Cardiac ventricle fibroblast (primary cell): ENCODE measurements at places on chromosomes 4 and X. TPM values are rescaled to one million over a fixed set of nuclear protein-coding genes. Genes with fewer than 3 reads are reported as not detected.

RPS6KA6 gene
- total RNA-seq, result 0.49 and 5.8 TPM in 2 replicates

IL3RA gene
- 2.8 TPM in 1 of 2 replicates, not detected in the other for total RNA-seq

MTNR1A gene
- total RNA-seq, result not detected in 2 replicates

EDA2R gene
- total RNA-seq, result 12.2 and 13.2 TPM in 2 replicates

EDA gene
- total RNA-seq, result 0.50 and 0.68 TPM in 2 replicates

USP27X gene
- total RNA-seq, result 2.1 and 2.6 TPM in 2 replicates

CYSLTR1 gene
- total RNA-seq, result not detected in 2 replicates

NOX1 gene
- total RNA-seq, result not detected in 2 replicates

CXCL1 gene
- 54.5 and 69.2 TPM in 2 replicates for total RNA-seq

DHX15 gene
- total RNA-seq, result 68.3 and 88.5 TPM in 2 replicates

SPARCL1 gene
- total RNA-seq, result 208 and 218 TPM in 2 replicates

GATA1 gene
- total RNA-seq, result not detected in 2 replicates

PAGE1 gene
- not detected in 2 replicates for total RNA-seq

XAGE2 gene
- not detected in 2 replicates for total RNA-seq

IDS gene
- total RNA-seq, result 22.1 and 27.7 TPM in 2 replicates

TMLHE gene
- 8.3 and 8.9 TPM in 2 replicates for total RNA-seq

POF1B gene
- total RNA-seq, result not detected in 2 replicates

FGFBP1 gene
- not detected in 2 replicates for total RNA-seq

PPEF2 gene
- total RNA-seq, result not detected in 2 replicates
